ENCODE measurements at places on chromosomes 11 and 22.

DNA sequence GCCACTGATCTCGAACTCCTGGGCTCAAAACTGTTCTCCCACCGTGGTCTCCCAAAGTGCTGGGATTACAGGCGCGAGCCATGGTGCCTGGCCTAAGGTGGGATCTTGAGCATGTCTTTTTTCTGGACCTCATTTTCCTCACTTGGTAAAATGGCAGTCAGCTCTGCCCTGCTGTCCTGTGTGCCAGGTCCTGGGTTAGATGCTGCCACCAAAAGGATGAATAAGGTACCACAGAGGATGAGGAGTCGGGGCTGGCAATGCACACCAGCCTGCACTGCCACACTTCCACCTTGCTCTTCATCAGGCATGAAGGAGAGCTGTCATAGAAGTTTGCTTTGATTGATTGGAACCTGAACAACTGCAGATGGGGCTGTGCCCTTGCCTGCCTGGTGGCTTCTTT, 32.3 kb downstream of the ACO2 start:
- ATAC-seq = peak; percentile 84

DNA sequence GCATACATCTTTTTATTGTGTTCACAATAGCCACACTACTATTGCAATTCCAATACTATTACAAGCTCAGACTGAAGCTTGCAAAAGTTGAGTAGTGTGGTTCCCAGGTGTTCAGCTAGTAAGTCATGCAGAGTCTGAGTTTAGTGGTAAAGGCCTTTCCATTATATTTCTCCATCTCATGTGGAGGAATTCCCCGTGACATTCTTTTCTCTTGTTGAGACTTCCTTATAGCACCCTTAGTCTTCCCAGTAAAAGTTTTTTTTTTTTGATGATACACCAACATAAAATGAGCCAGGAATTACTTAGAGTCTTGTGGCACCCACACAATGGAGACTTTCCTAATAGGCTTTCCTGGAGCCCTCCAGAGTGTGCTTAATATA, 110.8 kb downstream of the UVRAG start:
- ATAC-seq = no peak

DNA sequence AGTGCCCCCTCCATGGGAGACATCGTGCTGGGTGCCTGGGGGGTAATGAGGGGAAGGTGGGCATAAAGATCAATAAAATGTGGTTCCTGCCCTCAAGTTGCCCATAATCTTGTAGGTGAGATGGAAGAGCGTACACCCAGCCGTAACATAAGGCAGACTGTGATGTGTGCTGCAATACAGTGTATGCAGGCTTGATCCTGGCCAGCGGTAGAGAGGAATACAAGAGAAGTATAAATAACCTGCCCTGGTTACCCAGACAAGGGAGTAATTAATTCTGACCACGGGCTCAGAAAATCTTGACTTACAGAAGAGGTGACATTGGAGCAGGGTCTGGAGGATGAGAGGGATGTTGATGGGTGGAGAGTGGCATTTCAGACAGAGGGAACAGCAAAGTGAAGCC, 43.7 kb downstream of the TECTA start:
- ATAC-seq = no peak

DNA sequence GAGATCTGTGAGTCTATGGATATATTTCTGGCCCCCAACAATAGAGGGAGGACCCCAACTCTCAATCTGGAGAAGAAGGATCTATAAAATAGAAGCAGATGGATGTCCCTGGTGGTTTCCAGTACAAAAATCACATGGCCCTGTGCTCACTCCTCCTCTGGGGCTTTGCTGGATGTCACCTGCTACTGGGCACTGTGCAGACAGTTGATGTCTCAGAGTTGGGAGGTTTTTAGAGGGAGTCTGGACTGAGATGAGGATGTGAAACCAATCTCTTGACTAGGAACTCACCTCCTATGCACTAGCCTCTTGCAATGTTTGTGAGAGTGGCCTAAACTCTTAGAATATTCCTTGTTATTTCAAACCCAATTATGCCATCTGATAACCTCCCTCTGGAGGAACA, 107.2 kb downstream of the SCN3B start:
- peak; percentile 67 for ATAC-seq

- ATAC-seq = peak; percentile 86
Observed at GRCh38 chr22:41021613-41022454, 70.6 kb upstream of the EP300 start.
